Ascending aorta (tissue), 2 donors: ENCODE measurements at places on chromosomes 2 and 18.

DNA sequence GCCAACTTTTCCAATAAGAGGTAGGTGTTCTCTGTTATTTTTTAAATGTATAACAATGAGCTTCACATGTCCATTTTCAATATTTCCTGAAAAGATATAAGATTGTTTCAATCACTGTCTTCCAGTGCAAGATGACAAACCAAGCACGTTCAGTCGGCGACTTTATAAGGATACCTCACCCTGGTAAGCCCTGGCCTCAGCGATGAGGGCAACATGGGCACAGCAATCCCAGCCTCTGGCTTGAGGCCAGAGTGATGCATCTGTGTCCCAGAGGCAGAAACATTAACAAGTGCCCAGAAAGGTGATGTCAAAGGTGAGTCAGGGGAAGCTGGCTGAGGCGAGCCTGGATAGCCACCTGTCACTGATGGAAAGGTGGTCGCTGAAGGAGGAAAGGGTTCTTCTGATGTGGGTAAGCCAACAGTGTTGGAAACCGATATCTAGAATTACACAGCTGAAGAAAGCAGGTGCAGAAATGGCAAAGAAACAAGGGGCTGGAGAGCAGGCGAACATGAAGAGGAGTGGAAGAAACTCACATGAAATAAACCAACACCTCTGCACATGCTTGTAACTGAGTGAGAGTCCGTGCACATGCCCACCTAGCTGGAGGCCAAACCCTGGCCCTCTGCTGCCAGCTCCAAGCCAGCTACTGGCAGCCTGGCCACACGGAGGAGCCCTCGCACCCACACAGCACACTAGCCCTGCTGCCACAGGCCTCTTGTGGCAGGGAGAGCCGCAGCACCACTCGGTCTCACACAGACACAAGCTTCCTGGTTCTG, 65.5 kb downstream of the FBXO15 start:
- DNase-seq, result no peak

GRCh38 chr2:159788253-159788652, 9.8 kb downstream of the CD302 start:
- no peak for DNase-seq

DNA sequence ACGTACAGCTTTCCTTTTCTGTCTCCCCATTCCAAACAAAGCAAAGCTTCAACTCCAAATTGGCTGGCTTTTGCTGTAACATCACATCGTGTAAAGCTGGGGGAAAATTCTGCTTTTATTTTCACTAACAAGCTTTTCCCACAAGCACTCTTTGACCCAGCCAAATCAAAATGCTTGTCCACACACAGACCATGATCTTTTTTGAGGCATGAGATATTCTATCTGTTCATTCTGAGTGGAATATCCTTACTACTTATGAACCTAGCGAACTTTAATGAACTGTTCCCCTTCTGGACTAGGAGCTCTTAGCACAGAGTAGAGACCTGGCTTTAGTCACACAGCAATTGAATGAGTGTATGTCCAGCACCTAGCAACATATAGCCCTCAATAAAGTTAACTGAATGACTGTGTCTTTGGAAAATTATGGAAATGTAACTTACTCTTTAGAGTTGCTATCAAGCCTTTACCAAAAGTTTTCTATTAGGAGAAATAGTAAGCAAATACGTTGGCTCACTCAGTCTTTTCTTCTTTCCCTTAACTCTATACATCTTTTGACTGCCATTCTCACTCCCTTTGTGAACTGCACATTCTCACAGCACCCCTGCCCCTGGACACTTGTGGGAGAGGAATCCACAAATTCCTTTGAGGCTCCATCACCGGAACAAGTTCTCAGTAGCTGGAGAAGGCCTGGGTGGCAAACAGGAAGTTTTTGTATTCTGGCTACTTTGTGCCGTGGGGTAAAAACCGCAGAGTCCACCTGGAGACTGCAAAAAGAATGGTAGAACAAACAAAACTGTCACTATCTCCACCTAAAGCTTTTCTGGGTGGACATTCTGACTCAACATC, 1.3 kb upstream of the UBE2E3 start:
- peak; percentile 70 for DNase-seq

GRCh38 chr2:98800330-98801064, 69.6 kb upstream of the MGAT4A start:
- no peak for DNase-seq

- DNase-seq, result peak; percentile 66
Observed at GRCh38 chr2:120470041-120470965, 124.4 kb downstream of the INHBB start.

DNA sequence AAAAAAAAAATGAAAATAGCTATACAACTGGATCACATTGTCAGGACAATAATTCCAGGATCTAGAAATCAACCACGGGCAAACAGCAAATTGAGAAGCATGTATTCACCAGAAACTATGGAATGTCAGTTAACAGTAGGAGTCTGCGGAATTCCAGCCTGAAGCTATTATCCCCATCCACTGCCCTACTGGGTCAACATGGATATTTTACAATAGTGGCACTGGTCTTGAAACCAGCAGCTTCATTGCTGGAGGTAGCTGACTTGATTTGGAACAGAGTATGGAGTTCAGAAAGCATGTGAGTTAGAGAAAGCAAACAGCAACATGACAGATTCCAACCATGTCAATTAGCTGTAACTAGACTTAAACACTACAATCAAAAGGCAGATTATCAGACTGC, 55.7 kb upstream of the PDE1A start:
- no peak for DNase-seq

DNA sequence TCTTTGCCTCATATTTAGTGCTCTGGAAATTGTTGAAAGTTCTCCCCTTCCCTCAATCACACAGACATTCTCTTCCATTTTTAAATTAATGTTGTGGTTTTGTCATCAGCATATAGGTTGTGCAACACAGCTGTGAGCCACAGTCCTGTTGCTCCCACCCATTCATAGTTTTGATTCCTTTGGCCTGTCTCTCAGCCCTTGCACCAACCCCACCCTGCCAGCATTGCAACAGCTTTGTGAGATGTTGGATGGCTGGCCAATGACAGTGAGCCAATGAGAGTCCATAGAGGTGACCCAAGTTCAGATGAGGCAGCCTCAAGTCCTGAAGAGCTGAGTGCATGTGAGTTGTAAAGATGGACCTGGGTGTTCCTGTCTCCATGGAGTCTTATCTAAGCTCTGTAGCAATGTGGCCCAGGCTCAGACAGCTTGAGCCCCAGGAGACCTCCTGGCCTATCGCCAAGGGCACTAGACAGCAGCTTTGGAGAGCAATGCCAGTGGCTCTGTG, 775.5 kb downstream of the RNF144A start:
- peak; percentile 72 for DNase-seq

GRCh38 chr18:48375150-48375800, 33.9 kb downstream of the ZBTB7C start:
- DNase-seq, result no peak

- no peak for DNase-seq
Observed at GRCh38 chr2:219542931-219543595, 546 bp downstream of the CHPF start.

GRCh38 chr2:203745267-203745666, 38.8 kb downstream of the CD28 start:
- no peak for DNase-seq

- no peak for DNase-seq
Observed at GRCh38 chr2:191646163-191646902, 31.6 kb upstream of the NABP1 start.

DNA sequence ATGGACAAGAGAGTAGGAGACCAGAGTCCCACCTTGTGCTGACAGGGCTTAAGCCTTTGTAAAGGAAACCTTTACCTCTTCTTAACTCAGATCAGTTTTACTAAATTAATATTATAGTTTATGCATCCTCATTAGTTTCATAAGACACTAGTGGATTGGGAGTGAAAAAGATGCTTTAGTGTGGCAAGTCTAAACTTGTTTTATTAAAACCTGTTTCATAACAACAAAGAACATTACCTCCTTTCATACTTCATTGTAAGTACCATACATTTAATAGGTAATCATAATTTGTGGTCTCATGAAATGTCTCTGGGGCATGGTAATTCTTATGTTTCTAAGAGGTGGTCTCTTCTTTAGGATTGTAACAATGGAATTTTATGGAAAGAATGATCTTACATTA, 63.4 kb downstream of the PIKFYVE start:
- DNase-seq, result no peak

DNA sequence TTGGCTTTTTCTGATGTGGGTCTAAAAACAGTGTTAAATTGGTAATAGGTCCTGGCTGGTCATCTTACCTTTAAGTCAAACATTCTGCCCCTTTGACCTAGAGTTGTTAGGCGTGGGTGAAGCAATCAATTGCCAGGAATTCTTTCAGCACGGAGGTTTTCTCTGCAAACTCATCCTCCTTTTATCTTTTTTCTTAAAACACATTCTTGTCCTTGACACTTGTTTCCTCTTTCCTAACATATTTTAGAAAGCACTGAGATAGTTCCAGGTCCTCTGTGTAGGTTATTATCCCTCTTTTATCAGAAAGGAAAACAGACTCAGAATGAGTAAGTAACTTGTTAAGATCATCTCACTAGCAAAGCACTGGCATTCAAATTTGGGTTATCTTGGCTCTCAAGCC, 18.6 kb upstream of the AP1S3 start:
- DNase-seq, result no peak

DNA sequence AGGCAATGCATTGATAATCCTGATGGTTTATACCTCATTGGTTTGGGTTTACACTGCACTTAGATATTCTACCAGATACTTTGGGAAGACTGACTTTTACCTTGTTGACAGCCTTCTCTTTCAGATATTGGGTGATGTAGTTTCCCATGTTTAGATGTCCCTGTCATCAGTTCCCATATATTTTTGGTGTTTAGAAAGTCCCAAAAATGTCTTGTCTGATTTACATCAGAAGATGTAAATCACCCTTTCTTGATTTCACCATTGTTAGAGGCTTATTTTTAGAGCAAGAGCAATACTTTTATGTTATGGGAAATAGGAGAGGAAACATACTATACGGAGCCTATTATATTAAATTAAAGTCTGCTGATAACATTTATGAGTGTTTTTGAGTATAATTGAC, 14.4 kb upstream of the CCDC102B start:
- DNase-seq, result no peak

- DNase-seq, result peak; percentile 11
Observed at GRCh38 chr18:48163738-48164115, 233.3 kb upstream of the SMAD2 start.

DNA sequence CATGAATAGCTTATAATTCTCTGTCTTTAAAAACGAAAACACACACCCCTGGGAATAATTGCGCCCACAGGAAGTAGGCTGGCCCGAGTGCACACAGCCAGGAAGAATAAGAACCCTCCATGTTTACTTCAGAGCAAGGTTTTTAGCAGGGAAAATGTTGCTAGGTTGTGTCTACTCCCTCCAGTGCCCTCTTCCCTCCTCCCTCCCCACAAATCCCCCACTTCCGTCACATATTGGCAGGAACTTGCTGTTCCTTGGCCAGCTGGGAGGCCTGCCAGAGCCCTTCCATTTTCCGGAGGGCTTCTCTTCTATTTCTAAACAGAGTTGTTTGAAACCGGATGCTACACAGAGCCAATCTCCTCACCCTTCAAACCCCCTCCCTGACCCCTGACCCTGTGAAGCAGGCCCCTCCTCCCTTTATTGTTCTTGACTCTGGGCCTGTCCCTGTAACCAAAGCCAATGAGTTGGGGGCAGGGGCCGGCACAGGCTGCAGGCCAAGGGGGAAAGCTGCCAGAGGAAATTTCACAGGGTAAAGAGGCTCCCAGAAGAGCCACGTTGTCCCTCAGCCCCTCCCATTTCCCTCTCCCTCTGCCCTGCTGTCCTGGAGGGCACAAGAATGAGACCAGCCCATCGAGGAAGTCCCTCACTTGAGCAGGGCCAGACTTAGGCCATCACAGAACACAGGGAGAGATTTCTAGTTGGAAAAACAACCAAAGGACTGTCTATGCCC, 49.8 kb upstream of the LGALSL start:
- DNase-seq, result peak; percentile 92

- no peak for DNase-seq
Observed at GRCh38 chr2:223598994-223599639, 3.0 kb downstream of the SCG2 start.

DNA sequence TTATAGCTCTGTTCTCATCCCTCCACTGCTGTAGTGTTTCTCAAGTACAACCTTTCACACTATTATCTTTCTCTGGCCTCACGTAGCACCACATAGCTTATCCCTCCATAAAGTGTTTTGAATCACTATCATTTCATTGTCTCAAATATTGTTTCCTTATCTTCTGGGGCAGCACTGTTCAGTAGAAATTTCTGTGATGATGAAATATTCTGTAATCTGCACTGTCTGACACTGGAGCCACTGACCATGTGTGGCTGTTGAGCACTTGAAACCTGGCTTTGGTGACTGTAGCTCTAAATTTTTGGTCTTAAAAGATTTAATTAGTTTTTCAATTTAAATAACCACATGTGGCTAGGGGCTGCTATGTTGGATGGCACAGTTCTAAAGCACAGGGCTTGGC, 78.9 kb downstream of the CPS1 start:
- DNase-seq, result no peak

DNA sequence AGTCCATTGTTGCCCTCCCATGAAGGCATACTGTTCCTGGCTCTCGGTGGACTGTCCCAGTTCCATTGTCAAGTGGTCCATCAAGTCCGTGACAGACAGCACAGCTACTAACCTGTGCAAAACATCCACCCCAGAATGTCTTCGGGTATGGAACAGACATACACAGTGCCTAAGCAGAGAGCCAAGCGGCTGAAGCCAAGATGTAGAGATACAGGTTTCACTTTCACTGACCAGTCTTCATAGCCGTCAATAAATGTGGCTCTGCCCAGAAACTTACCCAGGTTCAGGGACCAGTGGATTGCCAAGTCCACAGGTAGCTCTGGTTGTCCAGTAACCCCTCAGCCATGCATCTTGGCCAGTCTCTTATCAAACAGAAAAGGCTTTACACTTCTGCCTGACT, 10.7 kb upstream of the PAPOLG start:
- no peak for DNase-seq

DNA sequence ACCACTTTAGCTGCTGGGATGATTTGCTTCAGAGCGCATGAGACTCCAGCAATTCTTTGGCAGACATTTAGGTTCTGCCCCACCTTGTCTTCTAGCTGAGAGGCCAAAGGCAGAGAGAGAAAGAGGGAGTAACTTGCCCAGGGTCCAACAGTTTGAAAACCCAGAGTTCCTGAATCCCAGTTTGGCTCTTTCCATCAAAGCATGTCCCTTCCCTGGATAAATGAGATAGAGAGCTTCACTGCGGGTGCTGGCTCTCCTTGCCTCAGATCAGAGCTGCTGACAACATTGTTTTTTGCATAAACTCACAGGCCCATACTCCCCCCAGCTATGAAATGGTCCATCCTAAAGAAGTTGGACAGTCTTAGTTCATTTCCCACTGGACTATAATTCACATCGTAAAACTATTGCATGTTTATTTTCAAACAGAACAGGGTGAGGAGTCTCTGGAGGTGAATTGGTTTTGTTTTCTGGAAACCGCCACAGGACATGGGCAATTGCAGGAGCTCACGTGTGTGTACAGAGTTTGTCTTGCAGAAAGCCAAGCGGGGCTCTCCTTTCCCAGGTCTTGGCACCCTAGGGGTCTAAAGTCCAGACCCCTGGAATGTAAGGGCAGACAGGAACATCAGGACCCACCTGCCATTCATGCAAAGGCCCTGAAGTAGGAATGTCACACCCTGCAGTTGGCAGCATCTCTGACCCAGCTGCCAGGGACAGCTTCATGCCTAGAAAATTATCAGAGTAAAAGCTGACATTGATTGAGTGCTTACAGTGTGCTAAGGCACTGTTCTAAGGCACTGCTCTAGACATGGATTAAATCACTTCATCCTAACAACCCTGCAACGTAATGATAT, 25.0 kb upstream of the SLC14A2 start:
- no peak for DNase-seq
